ENCODE measurements at places on chromosomes 4 and X. TPM values are rescaled to one million over a fixed set of nuclear protein-coding genes. Genes with fewer than 3 reads are reported as not detected.

ANAPC10 gene
- 53.7 TPM for total RNA-seq

CFAP99 gene
- 12.1 TPM for total RNA-seq

GRCh38 chr4:69773484-69773883 lies 13.1 kb upstream of the SULT1B1 start:
- DNase-seq: no peak

ADH1A gene
- 1.4 TPM for total RNA-seq

MEPE gene
- not detected for total RNA-seq
